Immature natural killer cell (primary cell): ENCODE measurements at places on chromosomes 3 and 15.
A peak's percentile ranks its signal among the peaks of the same experiment; 100 is the strongest.

GRCh38 chr3:10419637-10420232 lies 85.7 kb downstream of the ATP2B2 start:
- H3K4me3 ChIP-seq: no peak overlapping the region
- H3K27ac ChIP-seq: no peak overlapping the region
- peaks cover 9% of the 10 kb centered on the region for H3K27me3 ChIP-seq
- DNase-seq: no peak
- no peaks in the 10 kb centered on the region for H3K36me3 ChIP-seq
- H3K4me1 ChIP-seq: no peaks in the 10 kb centered on the region

DNA sequence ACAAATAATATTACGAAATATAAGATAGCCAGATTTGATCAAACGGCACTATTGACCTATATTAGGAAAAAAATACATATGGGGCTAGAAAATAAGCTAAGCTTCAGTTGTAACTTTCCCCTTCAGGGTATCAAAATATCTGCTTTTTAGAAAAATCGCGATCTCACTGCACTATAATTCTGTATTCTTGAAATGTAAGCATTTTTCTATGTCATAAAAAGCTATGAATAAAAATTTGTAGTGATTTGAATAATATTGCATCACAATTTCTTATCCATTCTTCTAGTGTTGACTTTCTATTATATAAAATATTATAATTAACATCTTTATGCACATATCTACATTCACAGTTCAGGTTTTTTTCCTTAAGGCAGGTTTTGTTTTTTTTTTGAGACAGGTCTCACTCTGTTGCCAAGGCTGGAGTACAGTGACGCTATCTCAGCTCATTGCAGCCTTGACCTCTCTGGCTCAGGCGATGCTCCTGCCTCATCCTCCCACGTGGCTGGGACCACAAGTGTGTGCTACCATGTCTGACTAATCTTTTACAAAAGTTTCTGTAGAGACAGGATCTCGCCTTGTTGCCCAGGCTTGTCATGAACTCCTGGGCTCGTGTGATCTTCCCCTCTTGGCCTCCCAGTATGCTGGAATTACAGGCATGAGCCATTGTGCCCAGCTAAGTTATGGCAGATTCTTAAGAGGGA lies 21.6 kb downstream of the EMC4 start:
- H3K36me3 ChIP-seq: peaks cover 35% of the 10 kb centered on the region
- H3K4me1 ChIP-seq: no peaks in the 10 kb centered on the region
- peaks cover 1% of the 10 kb centered on the region for H3K27me3 ChIP-seq
- no peak overlapping the region for H3K4me3 ChIP-seq

- H3K4me3 ChIP-seq: no peak overlapping the region
- H3K27me3 ChIP-seq: peaks cover 1% of the 10 kb centered on the region
- no peaks in the 10 kb centered on the region for H3K4me1 ChIP-seq
- peaks cover 46% of the 10 kb centered on the region for H3K36me3 ChIP-seq
Observed at GRCh38 chr15:41073028-41073427, 43.1 kb downstream of the INO80 start.

- DNase-seq: no peak
- peak overlapping the region; percentile 93 for H3K4me3 ChIP-seq
- peak overlapping the region; percentile 78 for H3K27ac ChIP-seq
Observed at GRCh38 chr3:120350401-120350941, 1.3 kb upstream of the LRRC58 start.

DNA sequence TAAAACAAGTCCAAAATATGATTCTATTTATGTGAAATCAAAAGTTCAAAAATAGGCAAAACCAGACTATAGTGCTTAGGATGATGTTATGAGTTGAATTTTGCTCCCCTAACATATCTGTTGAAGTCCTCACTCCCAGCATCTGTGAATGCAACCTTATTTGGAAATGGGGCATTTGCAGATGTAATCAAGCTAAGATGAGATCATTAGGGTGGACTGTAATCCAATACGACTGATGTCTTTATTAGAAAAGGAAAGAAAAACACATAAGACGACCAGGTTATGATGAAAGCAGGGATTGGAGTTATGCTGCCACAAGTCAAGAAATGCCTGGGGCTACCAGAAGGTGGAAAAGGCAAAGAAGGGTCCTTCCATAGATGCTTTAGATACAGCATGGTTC lies 110.5 kb upstream of the CCDC39 start:
- H3K36me3 ChIP-seq: no peaks in the 10 kb centered on the region
- H3K27ac ChIP-seq: no peak overlapping the region
- no peaks in the 10 kb centered on the region for H3K4me1 ChIP-seq
- DNase-seq: no peak
- H3K27me3 ChIP-seq: no peaks in the 10 kb centered on the region

DNA sequence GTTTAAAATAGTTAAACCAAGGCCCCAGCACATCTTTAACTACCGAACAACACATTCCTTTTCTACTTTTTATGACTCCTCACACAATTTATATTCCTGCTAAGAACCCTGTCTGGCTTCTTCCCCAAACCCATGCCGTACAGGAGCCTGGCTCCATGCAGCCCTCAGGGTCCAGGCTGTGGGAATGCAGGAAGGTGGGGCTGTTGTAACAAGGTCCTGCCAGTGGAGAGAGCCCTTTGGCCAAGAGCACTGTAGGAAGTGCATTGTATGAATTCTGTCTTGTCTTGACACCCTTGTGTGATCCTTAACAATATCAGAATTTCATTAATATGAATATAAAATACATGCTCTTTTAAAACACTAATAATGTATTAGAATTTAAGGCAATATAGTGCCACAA lies 563.8 kb downstream of the TBL1XR1 start:
- peaks cover 3% of the 10 kb centered on the region for H3K27me3 ChIP-seq
- no peak overlapping the region for H3K27ac ChIP-seq
- no peak for DNase-seq
- H3K4me3 ChIP-seq: no peak overlapping the region

DNA sequence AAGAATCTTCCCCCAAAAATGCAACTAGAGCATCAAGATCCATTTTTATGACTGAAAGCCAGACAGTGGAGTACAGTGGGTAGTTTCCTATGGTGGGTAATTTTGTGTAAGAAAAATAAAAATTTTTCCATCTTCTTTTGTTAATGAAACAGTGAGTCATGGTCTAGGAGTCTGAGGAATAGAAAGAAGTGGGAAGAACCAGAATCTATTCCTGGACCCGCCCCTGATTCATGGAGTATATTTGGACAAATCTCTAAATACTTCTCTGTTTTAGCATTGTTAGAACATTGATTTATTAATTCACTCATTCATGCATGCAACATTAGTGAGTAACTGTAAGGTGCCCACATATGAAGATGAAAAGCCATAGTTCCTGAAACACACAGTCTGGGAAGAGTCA lies 304.5 kb upstream of the GPR149 start:
- DNase-seq: no peak
- H3K4me3 ChIP-seq: no peak overlapping the region
- H3K27me3 ChIP-seq: no peaks in the 10 kb centered on the region
- H3K27ac ChIP-seq: no peak overlapping the region

DNA sequence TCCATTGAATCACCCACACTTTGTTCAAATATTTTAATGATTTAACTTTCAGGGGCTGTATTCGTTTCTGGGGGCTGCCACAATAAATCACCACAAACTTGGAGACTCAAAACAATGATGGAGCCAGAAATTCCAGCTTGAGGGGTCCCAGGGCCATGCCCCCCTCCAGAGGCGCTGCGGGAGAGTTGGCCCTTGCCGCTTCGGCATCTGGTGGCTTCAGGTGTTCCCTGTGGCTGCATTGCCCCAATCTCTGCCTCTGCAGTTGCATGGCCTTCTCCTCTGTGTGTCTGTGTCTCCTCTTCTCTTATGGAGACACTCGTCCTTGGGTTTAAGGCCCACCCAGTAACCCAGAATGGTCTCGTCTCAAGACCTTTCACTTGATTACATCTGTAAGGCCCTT lies 144.7 kb downstream of the CHSY1 start:
- H3K4me3 ChIP-seq: no peak overlapping the region
- H3K27me3 ChIP-seq: peaks cover 10% of the 10 kb centered on the region
- H3K36me3 ChIP-seq: no peaks in the 10 kb centered on the region
- DNase-seq: no peak
- H3K27ac ChIP-seq: no peak overlapping the region
- H3K4me1 ChIP-seq: no peaks in the 10 kb centered on the region

GRCh38 chr15:66387163-66388042 lies 691 bp downstream of the MAP2K1 start:
- peaks cover 59% of the 10 kb centered on the region for H3K4me1 ChIP-seq
- peak overlapping the region; percentile 90 for H3K4me3 ChIP-seq
- H3K36me3 ChIP-seq: no peaks in the 10 kb centered on the region
- H3K27ac ChIP-seq: peak overlapping the region; percentile 87
- peaks cover 4% of the 10 kb centered on the region for H3K27me3 ChIP-seq

- H3K4me3 ChIP-seq: no peak overlapping the region
- H3K36me3 ChIP-seq: no peaks in the 10 kb centered on the region
- H3K27me3 ChIP-seq: peaks cover 3% of the 10 kb centered on the region
- H3K4me1 ChIP-seq: no peaks in the 10 kb centered on the region
Observed at GRCh38 chr3:184099806-184100686, 3.2 kb downstream of the HTR3E start.

- peaks cover 5% of the 10 kb centered on the region for H3K36me3 ChIP-seq
- H3K4me3 ChIP-seq: peak within 1 kb of the TSS; percentile 92
- H3K27ac ChIP-seq: peak within 1 kb of the TSS; percentile 87
- peaks cover 16% of the 10 kb centered on the region for H3K27me3 ChIP-seq
- H3K4me1 ChIP-seq: peaks cover 48% of the 10 kb centered on the region
Observed at GRCh38 chr3:32684800-32685542, at the start of gene CNOT10. Gene CNOT10 (plus strand): TSS chr3:32685188. CDS start chr3:32685461, 273 bp downstream.

GRCh38 chr3:95715128-95715527 lies 1099.3 kb upstream of the EPHA6 start:
- no peaks in the 10 kb centered on the region for H3K4me1 ChIP-seq
- no peaks in the 10 kb centered on the region for H3K27me3 ChIP-seq
- no peak overlapping the region for H3K4me3 ChIP-seq
- H3K36me3 ChIP-seq: no peaks in the 10 kb centered on the region
- no peak for DNase-seq

- H3K4me1 ChIP-seq: no peaks in the 10 kb centered on the region
- peaks cover 12% of the 10 kb centered on the region for H3K27me3 ChIP-seq
- H3K36me3 ChIP-seq: no peaks in the 10 kb centered on the region
- no peak overlapping the region for H3K4me3 ChIP-seq
- no peak for DNase-seq
Observed at GRCh38 chr3:128505771-128506170, 12.8 kb upstream of the GATA2 start.

GRCh38 chr15:28881600-28881999 lies 4.2 kb upstream of the APBA2 start:
- no peak overlapping the region for H3K27ac ChIP-seq
- no peaks in the 10 kb centered on the region for H3K27me3 ChIP-seq
- no peaks in the 10 kb centered on the region for H3K36me3 ChIP-seq
- H3K4me3 ChIP-seq: no peak overlapping the region
- no peak for DNase-seq

- H3K27ac ChIP-seq: no peak overlapping the region
- peaks cover 5% of the 10 kb centered on the region for H3K27me3 ChIP-seq
- H3K36me3 ChIP-seq: no peaks in the 10 kb centered on the region
- H3K4me1 ChIP-seq: no peaks in the 10 kb centered on the region
- no peak overlapping the region for H3K4me3 ChIP-seq
- no peak for DNase-seq
Observed at GRCh38 chr3:108527817-108528216, 17.4 kb upstream of the MYH15 start.

GRCh38 chr3:160982491-160982890 lies 122.7 kb downstream of the B3GALNT1 start:
- peaks cover 1% of the 10 kb centered on the region for H3K27me3 ChIP-seq
- H3K4me1 ChIP-seq: peaks cover 79% of the 10 kb centered on the region
- DNase-seq: no peak
- no peaks in the 10 kb centered on the region for H3K36me3 ChIP-seq

DNA sequence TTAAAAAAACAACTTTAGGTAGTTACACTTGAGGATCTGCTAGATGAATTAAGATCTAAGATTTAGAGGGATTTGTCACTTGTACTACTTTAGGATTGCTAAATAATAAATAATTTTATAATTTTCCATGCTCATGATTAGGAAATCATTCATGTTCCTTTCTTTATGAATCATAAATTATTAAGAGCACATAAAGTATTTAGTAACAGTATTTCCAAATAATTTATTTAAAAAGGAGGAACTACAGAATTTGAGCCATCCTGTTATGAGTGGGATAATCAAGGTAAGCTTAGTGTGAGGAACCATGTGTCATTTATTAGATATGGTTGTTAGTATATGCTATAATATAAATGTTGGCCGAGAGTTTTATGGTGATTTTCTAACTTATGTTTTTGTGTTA lies 37.5 kb upstream of the C3orf38 start:
- no peak for DNase-seq
- H3K4me3 ChIP-seq: no peak overlapping the region
- peaks cover 2% of the 10 kb centered on the region for H3K27me3 ChIP-seq
- H3K4me1 ChIP-seq: peaks cover 18% of the 10 kb centered on the region

GRCh38 chr3:64209866-64210621 lies 15.2 kb downstream of the PRICKLE2 start:
- peaks cover 2% of the 10 kb centered on the region for H3K4me1 ChIP-seq
- no peak overlapping the region for H3K27ac ChIP-seq
- no peak for DNase-seq
- H3K36me3 ChIP-seq: no peaks in the 10 kb centered on the region
- no peak overlapping the region for H3K4me3 ChIP-seq

- no peaks in the 10 kb centered on the region for H3K36me3 ChIP-seq
- no peak overlapping the region for H3K27ac ChIP-seq
- peaks cover 6% of the 10 kb centered on the region for H3K4me1 ChIP-seq
- no peak for DNase-seq
- H3K27me3 ChIP-seq: peaks cover 11% of the 10 kb centered on the region
Observed at GRCh38 chr15:66848116-66848515, 146.1 kb downstream of the SMAD6 start.

GRCh38 chr15:29260896-29261295 lies 8.7 kb downstream of the NSMCE3 start:
- no peak overlapping the region for H3K27ac ChIP-seq
- no peak overlapping the region for H3K4me3 ChIP-seq
- DNase-seq: no peak
- H3K27me3 ChIP-seq: peaks cover 3% of the 10 kb centered on the region
- H3K4me1 ChIP-seq: peaks cover 3% of the 10 kb centered on the region

DNA sequence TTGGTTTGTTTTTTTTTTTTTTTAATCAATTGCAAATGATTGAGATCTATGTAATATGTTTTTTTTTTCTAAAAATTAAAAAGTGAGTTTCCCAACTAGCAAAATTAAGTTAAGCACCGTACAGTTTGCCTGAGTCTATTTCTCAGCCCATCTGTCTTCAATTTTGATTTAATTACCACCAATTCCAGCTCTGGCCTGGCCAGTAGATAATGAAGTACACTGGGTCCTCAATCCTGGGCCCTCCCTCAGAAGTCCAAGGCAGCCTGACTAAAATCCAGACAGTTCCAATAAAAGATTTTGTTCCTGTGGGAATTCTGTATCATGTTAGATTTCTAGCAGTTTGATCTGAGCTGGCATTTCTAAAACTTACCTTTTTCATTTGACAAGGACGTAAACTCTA lies 887.2 kb downstream of the NAALADL2 start:
- no peaks in the 10 kb centered on the region for H3K27me3 ChIP-seq
- H3K27ac ChIP-seq: no peak overlapping the region
- H3K4me1 ChIP-seq: no peaks in the 10 kb centered on the region
- no peak overlapping the region for H3K4me3 ChIP-seq
- H3K36me3 ChIP-seq: no peaks in the 10 kb centered on the region

GRCh38 chr3:55177749-55178148 lies 249.9 kb upstream of the LRTM1 start:
- DNase-seq: no peak
- H3K36me3 ChIP-seq: no peaks in the 10 kb centered on the region
- no peak overlapping the region for H3K4me3 ChIP-seq
- H3K27ac ChIP-seq: no peak overlapping the region
- H3K27me3 ChIP-seq: no peaks in the 10 kb centered on the region

- H3K27ac ChIP-seq: no peak overlapping the region
- no peaks in the 10 kb centered on the region for H3K4me1 ChIP-seq
- no peak overlapping the region for H3K4me3 ChIP-seq
- DNase-seq: no peak
- no peaks in the 10 kb centered on the region for H3K27me3 ChIP-seq
Observed at GRCh38 chr3:130839813-130840212, 54.1 kb upstream of the ATP2C1 start.
